Left lung (tissue), 14 donors: ENCODE measurements at places on chromosomes 3 and 15. TPM values are rescaled to one million over a fixed set of nuclear protein-coding genes. Genes with fewer than 3 reads are reported as not detected.

GRCh38 chr3:130839813-130840212 is 54.1 kb upstream of the ATP2C1 start:
- H3K4me1 ChIP-seq: no peaks in the 10 kb centered on the region
- no peaks in the 10 kb centered on the region for H3K27me3 ChIP-seq
- no peak overlapping the region for H3K27ac ChIP-seq

- H3K27ac ChIP-seq: no peak overlapping the region
- H3K4me1 ChIP-seq: no peaks in the 10 kb centered on the region
- no peak for DNase-seq
- H3K4me3 ChIP-seq: no peak overlapping the region
- no peaks in the 10 kb centered on the region for H3K36me3 ChIP-seq
Observed at GRCh38 chr3:165545059-165545458, 292.2 kb downstream of the BCHE start.

DNA sequence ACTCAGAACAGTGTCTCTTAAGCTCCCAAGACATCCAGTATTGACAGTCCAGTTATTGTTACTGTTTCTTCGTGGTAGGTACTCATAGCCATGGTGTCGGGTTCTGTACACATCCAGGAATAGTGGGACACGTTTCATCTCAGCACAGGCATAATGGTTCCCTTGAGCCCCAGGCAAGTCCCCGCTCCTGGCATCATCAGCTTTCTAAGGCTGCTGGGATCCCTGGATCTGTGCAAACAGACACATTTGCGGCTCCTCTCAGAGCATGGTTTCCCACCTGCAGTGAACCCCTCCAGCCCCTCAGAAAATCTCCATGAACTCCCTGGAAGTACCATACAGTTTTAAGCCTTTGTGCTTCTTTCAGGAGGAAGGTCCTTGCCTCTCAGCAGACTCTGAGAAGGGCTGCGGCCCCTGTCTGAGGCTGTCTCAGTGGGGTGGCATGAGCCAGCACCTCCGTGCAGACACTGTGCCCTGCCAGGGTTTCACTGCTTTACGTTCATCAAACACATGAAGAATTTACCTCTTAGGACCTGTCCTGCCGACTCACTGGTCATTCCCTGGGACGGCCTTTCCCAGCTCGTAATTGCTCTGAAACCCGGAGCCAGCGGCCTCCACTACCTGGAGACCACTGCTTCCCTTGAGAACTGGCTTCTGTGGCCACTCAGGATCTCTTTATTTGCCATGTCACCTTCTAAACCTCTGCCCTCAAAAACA is 124.9 kb downstream of the LRRK1 start:
- no peak for DNase-seq
- H3K4me3 ChIP-seq: no peak overlapping the region
- no peaks in the 10 kb centered on the region for H3K27me3 ChIP-seq
- no peaks in the 10 kb centered on the region for H3K4me1 ChIP-seq

- peak overlapping the region; percentile 82 for H3K27ac ChIP-seq
- H3K27me3 ChIP-seq: no peaks in the 10 kb centered on the region
- H3K4me1 ChIP-seq: peaks cover 86% of the 10 kb centered on the region
- peaks cover 43% of the 10 kb centered on the region for H3K36me3 ChIP-seq
- H3K4me3 ChIP-seq: peak overlapping the region; percentile 94
Observed at GRCh38 chr3:52053307-52054304, 2.8 kb downstream of the DUSP7 start.

GRCh38 chr3:123618768-123619484 is 34.1 kb upstream of the HACD2 start:
- peaks cover 10% of the 10 kb centered on the region for H3K4me1 ChIP-seq
- peak overlapping the region; percentile 57 for H3K27ac ChIP-seq
- peak; percentile 88 for DNase-seq

DNA sequence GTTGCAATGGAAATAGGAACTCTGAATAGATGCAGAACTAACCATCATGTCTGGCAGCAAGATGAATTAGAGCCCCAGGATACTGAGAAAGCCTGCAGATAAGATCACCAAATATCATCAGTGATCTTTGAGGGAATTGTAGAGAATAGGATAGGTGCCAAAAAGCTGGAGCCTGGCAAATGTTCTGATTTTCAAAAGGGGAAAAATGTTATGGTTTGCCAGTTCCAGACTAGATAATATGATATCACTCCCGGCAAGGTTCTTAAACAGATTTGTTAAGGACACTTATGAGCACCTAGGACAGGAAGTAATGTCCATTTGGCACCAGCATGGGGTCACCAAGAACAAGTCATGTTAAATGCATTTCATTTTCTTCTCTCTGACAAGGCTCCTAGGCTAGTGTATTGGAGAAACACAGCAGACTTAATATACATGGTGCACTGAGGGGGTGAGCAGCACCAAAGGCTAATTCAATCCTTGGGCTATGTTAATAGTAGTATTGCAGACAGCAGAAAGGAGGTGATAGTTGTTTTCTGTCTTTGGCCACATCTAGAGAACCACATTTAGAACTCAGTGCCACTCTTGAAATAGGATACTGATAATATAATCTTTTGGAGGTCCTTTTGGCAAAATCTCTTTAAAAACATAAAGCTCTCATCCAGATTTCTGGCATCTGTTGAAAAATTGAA is 4.8 kb downstream of the SRGAP3 start:
- DNase-seq: no peak
- H3K36me3 ChIP-seq: no peaks in the 10 kb centered on the region
- H3K27me3 ChIP-seq: no peaks in the 10 kb centered on the region
- no peak overlapping the region for H3K4me3 ChIP-seq
- peaks cover 2% of the 10 kb centered on the region for H3K4me1 ChIP-seq

DNA sequence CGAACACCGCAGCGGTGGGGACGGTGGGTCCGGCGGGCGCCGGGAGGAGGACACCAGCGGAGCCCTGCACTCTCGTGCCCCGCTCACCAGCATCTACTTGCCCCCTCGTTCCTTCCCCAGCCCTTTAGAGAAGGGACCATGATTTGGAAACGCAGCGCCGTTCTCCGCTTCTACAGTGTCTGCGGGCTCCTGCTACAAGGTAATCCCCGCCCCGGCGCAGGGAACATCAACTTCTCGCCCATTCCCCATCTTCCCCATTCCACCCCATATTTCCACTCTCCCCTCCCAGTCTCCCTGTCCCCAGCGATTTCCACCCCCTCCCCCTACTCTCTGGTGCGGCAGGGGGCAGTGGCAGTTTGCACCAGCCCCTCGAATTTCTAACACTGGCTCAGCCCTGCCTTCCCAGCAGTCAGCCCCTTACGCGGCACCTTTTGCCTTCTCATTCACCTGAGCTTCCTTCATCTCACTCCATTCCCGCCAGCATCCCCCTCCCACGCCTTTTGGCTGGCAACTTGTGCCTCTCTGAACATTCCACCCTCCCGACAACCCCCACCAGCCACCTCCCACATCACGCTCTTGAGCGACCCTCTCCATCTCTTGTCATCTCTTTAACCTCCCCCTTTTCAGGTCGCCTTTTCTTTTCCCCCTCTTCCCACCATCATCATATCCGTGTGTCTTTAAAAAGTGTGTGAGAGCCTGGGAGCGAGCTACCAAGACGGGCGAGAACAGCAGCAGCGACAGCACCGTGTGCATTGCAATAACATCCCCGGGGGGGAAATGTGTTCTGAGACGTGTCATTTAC is 882 bp downstream of the CADM2 start:
- peaks cover 70% of the 10 kb centered on the region for H3K27me3 ChIP-seq
- H3K4me1 ChIP-seq: no peaks in the 10 kb centered on the region
- peak overlapping the region; percentile 45 for H3K4me3 ChIP-seq
- DNase-seq: no peak

DNA sequence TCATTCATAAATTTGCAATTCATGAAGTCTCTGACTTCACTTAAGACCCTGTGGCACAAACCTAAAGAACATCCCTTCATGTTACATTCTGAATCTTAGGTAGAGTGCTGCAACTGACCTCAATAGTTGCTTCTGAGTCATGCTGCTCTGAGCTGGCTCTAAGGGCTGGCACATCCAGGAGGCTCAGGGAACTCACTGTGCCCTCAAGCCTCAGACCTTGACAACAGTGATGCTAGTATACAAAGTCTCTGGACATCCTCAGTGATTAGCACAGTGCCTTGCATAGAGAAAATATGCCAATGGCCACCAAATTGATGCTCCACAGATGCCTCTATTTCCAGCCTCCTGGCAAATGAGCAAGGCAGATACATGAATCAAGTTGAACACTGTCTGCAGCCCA is 740.9 kb upstream of the LMCD1 start:
- H3K27me3 ChIP-seq: no peaks in the 10 kb centered on the region
- no peaks in the 10 kb centered on the region for H3K4me1 ChIP-seq
- no peak for DNase-seq
- no peak overlapping the region for H3K4me3 ChIP-seq
- H3K36me3 ChIP-seq: no peaks in the 10 kb centered on the region
- no peak overlapping the region for H3K27ac ChIP-seq

DNA sequence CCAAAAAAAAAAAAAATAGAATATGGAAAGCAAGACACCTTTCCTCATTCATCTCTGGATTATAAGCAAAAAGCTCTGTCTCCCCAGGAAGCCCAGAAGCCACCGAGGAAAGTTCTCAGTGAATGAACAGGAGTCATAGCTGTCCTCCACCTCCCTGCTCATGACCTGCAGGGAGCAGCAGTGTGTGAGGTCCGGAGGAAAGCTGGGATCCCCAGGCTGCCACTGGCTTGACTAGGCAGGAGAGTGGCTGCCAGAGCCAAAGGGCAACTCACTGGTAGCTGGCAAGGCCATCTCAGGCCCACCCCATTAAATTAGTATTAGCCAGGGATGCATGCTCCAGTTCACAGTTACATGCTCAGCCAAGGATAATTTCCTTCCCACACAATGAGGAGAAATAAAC is 191.6 kb upstream of the STT3B start:
- no peak overlapping the region for H3K4me3 ChIP-seq
- H3K27me3 ChIP-seq: no peaks in the 10 kb centered on the region
- no peak overlapping the region for H3K27ac ChIP-seq
- H3K4me1 ChIP-seq: no peaks in the 10 kb centered on the region
- no peaks in the 10 kb centered on the region for H3K36me3 ChIP-seq

GRCh38 chr3:71062952-71063772 is 520.4 kb downstream of the FOXP1 start:
- no peak for DNase-seq
- H3K27me3 ChIP-seq: no peaks in the 10 kb centered on the region

DNA sequence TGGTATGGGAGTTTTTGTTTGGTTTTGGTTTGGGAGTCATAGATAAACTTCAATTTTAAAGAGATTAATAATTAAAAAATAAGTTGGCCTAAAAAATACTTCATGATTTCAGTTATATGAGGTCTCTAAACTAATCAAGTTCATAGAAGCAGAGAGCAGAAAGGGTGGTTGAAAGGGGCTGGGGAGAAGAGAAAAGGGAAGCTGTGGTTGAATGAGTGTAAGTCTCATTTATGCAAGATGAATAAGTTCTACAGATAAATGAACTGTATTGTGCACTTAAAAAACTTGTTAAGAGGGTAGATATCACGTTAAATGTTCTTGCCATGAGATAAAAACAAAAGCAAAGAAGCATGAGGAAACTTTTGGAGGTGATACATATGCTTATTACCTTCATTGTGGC is 188.7 kb downstream of the NSUN3 start:
- peaks cover 6% of the 10 kb centered on the region for H3K27me3 ChIP-seq
- H3K4me1 ChIP-seq: no peaks in the 10 kb centered on the region
- H3K27ac ChIP-seq: no peak overlapping the region
- H3K36me3 ChIP-seq: no peaks in the 10 kb centered on the region
- no peak for DNase-seq
- no peak overlapping the region for H3K4me3 ChIP-seq

DNA sequence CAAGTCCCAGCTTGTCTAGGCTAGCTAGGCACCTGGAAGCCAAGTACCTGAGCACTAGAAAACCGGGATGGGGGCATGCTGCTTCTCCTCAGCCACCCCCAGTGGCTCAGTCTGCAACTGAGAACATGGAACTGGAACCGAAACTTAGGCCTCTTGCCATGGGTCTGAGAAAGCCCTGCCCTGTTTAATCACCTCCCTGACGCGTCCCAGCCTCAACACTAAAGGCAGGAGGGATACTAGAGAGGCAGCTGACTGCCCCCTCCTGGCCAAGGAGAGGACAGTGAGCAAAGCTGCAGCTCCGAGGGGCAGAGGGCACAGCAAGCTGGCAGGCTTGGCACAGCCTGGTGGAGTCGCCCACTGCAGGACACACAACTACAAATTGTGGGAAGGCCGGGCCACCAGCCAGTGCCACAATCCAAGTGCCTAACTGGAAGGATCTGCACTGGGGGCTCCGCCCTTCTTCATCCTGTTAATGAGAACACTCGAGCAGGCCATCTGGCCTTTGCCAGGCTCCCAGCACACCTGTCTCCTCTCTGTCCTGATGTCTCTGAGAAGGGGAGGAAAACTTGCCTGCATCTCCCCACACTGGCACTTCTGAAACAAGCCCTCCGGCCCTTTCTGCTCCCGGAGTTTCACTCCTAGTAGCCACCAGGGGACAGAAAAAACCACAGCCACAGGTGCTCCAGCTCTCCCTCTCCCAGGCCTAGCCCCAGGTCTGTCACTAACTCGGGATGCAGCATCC is 53.7 kb downstream of the BDH1 start:
- peaks cover 4% of the 10 kb centered on the region for H3K4me1 ChIP-seq
- H3K27ac ChIP-seq: no peak overlapping the region
- no peaks in the 10 kb centered on the region for H3K36me3 ChIP-seq
- peak; percentile 70 for DNase-seq
- no peaks in the 10 kb centered on the region for H3K27me3 ChIP-seq

DNA sequence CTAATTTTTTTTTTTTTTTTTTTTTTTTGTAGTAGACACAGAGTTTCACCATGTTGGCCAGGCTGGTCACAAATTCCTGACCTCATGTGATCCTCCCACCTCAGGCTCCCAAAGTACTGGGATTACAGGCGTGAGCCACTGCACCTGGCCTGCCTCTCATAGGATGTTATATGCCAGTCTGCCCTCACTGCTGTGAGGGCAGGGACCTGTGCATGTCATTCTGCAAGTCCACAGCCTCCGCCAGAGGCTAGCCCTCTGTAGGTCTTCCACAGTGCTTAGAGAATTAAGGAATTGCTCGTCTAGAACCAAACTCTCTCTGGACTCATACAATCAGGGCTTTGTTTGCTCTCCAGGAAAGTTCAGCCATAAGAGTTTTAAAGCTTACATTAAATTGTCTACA is 163.9 kb upstream of the WNT5A start:
- no peaks in the 10 kb centered on the region for H3K27me3 ChIP-seq
- no peaks in the 10 kb centered on the region for H3K4me1 ChIP-seq

DNA sequence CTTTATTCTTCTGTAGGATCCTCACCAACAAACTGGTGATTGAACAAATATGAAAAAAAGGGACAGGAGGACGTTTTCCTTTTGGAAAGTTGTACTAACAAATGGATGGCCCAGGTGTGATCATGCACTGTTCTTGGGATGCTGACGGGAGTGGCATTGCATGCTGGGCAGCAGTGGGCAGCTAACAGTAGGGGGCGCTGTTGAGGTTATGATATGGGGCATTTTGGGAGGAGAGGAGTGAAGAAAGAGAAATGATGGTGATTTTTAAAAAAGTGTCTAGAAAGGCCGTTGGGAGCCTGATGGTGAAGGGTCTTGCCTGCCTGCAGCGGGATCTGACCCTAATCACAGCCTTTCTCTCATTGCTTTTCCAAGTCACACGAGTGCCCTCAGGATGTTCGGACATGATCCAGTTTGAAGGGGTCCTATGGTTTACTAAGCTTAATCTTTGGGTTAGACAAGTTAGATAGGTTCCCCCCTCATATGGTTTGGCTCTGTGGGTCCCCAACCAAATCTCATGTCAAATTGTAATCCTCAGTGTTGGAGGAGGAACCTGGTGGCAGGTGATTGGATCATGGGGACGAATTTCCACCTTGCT is 46.2 kb upstream of the PRTG start:
- peaks cover 5% of the 10 kb centered on the region for H3K4me1 ChIP-seq
- H3K27ac ChIP-seq: no peak overlapping the region
- H3K4me3 ChIP-seq: no peak overlapping the region
- no peaks in the 10 kb centered on the region for H3K27me3 ChIP-seq
- H3K36me3 ChIP-seq: no peaks in the 10 kb centered on the region

The ATP13A5 gene
- total RNA-seq: 1.4 TPM

The ECT2 gene
- total RNA-seq: 23.1 TPM

The GOLGA8K gene
- total RNA-seq: 1.4 TPM

The CIAO2A gene
- total RNA-seq: 51.4 TPM

The GOLGA8G gene
- not detected for total RNA-seq
